Stimulated activated CD8-positive, alpha-beta memory T cell treated with anti-CD3 and anti-CD28 coated beads, Interleukin-7, amount 100 ng/mL, for 4 hours (primary cell): ENCODE measurements at places on chromosomes 16 and 17.
A peak's percentile ranks its signal among the peaks of the same experiment; 100 is the strongest.

DNA sequence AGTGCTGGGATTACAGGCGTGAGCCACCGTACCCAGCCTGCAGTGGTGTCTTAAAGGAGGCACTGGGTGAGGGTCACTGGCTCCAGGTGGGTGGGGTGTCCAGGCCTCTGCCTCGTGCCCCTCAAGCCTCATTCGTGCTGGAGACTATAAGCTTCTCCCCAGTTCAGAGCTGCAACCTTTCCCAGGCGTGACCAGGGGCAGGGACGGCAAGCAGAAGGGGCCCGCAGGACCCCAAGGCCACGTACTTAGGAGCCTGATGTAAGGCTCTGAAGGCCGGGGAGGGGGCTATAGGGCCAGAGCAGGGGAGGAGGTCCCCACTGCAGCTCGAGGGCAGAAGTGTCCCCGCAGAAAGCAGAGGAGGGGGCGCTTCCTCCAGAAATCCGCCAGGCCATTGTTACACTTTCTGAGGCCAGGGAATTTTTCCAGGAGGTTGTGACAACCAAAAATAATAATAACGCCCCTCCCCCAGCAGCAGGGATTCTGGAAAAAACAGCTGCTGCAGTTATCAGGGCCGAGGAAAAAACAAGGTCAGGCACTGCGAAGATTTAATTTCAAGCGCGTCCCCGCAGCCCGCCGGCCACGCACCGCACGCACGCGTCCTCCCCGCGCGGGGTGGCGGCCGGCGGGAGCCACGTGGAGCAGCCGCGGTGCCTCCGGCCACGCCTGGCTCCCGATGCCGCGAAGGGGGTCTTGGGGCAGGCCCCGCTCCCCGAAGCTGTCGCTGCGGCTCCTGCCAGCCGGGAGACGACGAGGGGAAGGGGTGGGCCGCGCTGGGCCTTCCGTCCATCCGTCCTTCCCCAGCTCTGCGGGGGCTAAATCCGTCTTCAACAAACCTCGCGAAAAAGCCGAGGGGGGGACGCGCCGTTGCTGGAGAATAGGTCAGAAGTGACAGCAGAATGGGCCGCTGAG lies 45.8 kb upstream of the SLC38A10 start:
- DNase-seq, result no peak

GRCh38 chr17:79946352-79947231 lies 89.1 kb downstream of the TBC1D16 start:
- no peak for DNase-seq

GRCh38 chr16:79593074-79593531 lies 7.4 kb downstream of the MAF start:
- no peak for DNase-seq

- DNase-seq, result no peak
Measured at GRCh38 chr16:27566417-27566816, 16.5 kb downstream of the KATNIP start.

GRCh38 chr17:9016941-9017552 lies 4.3 kb upstream of the NTN1 start:
- DNase-seq, result no peak

DNA sequence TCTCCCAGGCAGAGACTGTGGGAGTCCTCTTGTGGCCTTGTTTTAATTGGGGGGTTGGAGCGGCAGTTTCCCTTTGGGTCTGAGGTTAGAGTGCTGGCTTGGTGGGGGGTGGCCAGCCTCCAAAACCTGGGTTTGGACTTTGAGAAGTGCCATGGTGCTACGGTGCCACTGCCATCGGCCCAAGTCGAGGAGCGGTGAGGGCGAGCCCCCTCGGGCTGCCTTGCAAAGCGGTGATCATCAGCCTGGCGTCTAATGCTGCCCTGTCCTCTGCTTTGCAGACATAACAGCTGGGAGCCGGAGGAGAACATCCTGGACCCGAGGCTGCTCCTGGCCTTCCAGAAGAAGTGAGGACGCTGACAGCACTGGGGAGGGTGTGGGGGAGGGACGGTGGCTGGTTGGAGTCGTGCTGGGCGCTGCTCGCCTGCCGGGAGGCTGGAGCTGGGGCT lies 1.2 kb downstream of the CBX2 start:
- no peak for DNase-seq

DNA sequence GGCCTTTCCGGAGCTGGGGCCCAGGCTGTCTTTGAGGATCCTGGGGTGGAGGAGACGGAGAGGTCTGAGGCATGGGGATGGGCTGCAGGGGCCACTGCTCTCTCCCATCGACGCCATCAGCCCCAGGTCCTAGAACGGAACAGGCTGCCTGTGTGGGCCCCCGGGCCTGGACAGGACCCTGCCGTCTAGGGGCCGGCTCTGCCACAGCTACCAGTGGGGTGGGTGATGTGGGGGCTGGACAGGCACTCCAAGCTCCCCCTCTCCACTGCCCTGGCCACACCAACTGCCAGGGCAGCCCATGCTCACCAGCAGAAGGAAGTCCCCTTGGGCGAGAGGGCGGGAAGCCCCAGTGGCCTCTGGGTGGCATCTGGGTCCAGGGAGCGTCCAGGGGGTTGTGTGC lies 37.8 kb downstream of the ENGASE start:
- DNase-seq, result no peak

GRCh38 chr16:28172336-28172735 lies 39.4 kb downstream of the XPO6 start:
- no peak for DNase-seq

- no peak for DNase-seq
Measured at GRCh38 chr17:42702446-42702845, 20.1 kb downstream of the CNTNAP1 start.

GRCh38 chr16:14309001-14309886 lies 238.1 kb downstream of the MRTFB start:
- no peak for DNase-seq

DNA sequence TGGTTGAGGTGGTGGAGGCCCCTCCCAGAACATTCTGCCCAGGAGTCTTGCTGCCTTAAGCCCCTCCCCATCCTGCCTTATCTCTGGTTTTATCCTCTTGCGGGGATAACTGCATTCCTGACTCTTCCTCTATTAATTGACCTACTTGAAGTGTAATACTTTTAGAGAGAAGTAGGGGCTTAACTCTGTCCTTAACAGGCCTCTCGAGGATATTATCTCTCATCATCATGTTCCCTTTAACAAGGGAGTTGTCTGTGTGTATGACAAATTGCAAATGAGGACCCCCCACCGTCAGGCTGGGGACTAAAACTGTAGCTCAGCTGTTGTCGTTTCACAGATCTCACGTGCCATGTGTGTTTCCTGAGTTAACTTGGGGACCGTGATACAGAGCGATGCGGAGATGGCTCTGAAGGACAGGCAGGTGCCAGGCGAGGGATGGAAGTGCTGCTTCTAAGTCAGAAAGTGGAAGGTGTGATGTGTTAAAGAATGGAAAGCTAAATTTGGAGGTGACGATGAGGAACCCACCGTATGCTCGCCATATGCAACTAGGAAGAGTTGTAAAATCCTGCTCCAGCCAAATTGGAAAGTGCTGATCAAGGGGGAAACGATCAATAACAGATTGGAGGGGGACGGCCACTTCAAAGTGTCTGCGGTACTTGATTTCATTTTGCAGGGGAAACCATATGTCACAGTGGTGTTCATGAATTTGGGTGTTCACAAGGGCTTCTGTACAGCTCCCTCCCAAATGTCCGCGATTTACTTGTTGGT lies 106.3 kb downstream of the RPTOR start:
- no peak for DNase-seq

GRCh38 chr17:7219812-7220592 lies at the start of the genes ACADVL and DLG4:
Gene ACADVL, plus strand, starts transcription at chr17:7219938. Its CDS starts 47 bp downstream, at chr17:7219985.
Gene DLG4, minus strand, starts transcription at chr17:7219836.
- DNase-seq, result peak; percentile 78

GRCh38 chr17:78176548-78177025 lies 8.2 kb downstream of the SYNGR2 start:
- peak; percentile 67 for DNase-seq
